Osteoblast (primary cell): ENCODE measurements at places on chromosomes 13 and 19. TPM values are rescaled to one million over a fixed set of nuclear protein-coding genes. Genes with fewer than 3 reads are reported as not detected.
A peak's percentile ranks its signal among the peaks of the same experiment; 100 is the strongest.

DNA sequence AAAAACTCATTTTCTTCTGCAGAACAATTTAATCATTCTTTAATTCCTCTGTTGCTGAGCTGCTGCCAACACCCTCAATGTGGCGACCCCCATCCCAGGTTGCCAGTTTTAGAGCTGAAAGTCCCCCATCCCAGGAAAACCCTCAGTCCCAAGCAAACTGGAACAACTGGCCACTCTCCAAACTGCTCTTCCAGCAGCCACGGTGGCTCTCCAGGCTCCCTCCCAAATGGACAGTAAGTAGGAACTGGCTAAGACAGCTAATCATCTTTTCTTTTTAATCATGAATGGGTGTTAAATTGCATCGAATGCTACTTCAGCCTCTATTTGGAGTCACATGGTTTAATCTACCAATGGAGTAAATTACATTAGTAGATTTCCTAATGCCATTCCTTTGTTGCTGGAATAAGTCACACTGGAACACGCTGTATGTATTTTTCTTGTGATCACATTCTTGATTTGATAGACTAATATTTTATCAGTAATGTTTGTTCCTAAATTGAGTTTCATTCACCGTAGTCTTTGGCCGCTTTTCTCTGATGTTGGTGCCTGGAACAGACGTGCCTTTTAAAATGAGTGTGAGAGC is 33.7 kb upstream of the VSTM2B start:
- no peak for DNase-seq

- no peak for DNase-seq
These were observed 109.0 kb downstream of the LHFPL6 start for GRCh38 chr13:39494006-39494405.

DNA sequence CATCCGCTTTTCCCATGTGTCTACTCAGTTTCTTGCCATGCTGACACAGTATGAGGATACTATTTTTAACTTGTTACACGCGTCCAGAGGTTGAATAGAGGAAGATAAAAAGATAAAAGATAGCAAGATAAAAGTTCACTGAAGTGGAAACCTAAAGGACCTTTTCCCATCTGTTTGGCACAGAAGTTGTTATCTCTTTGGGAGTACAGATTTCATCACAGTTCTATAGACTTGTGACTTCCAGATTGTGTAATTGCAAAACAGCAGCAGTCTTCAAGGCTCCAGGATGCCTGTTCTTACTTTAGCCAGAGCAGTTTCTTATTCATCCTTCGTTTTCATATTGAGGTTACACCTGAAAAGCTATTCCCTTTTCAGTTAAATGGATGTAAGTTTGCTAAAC is 369.2 kb downstream of the GPC5 start:
- no peak for DNase-seq

DNA sequence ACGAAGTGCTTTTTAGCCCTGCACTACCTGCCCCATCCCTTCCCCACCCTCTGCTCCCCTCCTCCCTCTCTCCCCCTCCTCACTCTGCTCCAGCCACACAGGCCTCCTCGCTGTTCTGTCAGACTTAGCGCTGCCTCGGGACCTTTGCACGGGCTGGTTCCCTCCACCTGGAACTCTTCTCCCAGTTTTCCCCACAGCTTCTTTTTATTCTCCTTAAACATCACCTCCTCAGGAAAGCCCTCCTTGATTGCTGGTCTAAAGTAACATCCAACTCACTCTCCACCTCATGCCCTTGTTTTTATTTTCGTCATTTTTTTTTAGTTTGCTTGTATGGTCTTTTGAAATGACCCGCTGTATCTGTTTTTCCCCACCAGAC is 19.6 kb upstream of the ZNRF4 start:
- no peak for DNase-seq

DNA sequence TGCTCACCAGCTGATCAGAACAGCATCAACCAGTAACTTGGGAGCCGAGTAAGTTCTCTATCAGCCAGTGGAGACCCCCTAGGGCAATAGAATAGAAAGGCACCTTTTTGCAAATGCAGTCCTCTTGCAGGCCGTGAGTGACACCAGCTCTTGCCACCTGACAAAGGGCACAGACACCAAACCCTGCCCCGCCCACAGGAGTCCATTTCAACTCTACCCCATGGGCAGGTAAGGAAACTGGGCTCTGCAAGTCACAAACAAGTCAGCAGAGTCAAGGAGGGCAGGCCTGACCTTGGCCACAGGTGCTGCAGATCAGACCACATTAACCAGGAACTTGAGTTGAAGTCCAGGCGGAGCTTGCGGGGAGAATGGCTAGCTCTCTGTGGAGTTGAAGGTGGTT is 77.4 kb upstream of the SPATA13 start:
- DNase-seq = no peak

DNA sequence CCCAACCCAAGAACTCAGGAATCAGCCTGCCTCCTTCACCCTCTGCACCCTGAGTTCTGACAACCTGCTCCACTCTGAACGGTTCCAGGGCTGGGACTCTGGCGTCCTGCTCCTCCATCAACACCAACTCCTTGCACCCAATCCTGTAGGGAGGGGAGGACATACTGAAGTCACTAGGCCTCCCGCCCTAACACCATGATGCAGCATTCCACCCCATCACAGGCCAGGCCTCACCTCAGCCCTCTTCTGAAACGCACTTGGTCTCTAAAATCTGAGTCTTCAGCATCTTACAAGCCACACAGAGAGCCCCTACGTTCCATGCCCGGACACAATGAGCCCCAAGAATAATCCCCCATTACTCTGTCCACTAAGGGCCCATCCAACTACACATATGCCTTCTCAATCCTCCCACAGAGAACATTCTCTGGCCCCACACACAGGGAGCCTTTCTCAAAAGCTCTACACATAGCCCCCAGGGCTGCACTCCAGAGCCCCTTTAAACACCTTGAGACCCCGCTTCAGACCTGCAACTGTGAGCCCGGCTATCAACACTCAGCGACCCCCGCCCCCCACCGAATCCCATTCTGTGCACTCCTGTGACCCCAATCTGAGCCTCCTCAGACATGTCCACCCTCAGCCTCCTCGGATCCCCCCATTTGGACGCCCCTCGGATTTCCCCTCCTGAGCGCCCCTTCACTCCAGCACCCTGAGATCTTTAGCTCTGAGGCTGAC is 567 bp downstream of the ALKBH6 start:
- DNase-seq = peak; percentile 91

DNA sequence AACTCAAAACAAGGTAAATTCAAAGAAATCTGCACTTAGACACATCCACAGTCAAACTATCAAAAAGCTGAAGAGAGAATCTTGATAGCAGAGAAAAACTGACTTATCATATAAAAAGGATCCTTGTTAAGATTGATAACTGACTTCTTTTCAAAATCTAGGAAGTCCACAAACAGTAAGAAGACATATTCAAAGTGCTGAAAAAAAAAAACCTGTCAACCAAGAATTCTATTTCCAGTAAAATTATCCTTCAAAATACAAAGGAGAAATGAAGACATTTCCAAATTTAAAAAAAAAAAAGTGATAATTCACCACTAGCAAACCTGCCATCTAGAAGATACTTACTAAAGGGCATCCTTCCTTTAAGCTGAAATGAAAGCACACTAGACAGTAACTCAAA is 15.0 kb downstream of the VWA8 start:
- no peak for DNase-seq

GRCh38 chr19:11570039-11570462 is 7.4 kb downstream of the ACP5 start:
- DNase-seq = peak; percentile 13

- DNase-seq = peak; percentile 30
These were observed 12.4 kb upstream of the ELAVL1 start for GRCh38 chr19:8017808-8018207.

GRCh38 chr19:56642711-56643459 is at the start of gene SMIM17:
Gene SMIM17, plus strand, starts transcription at chr19:56643159. Its CDS starts 2,509 bp downstream, at chr19:56645668.
- no peak for DNase-seq

DNA sequence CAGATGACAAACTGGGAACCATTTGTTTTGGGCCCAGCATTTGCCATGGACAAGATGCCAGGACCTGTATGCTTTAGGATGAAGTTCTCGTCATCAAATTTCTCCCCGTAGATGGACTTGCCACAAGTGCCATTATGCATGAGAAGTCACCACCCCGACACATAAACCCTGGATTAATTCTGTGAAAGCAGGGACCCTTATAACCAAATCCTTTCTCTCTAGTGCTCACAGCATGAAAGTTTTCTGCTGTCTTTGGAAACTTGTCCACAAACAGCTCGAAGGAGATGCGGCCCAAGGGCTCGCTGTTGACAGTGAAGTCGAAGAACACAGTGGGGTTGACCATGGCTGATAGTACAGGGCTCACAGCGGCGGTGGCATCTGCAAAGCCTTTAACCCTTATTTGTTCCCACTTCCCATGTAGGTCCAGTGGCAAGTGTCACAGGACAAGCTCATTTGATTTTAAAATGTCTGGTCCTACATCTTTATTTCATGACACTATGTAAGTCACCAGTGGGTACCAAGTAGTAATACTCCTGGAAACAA is 75.2 kb upstream of the MIR17HG start:
- DNase-seq = no peak

DNA sequence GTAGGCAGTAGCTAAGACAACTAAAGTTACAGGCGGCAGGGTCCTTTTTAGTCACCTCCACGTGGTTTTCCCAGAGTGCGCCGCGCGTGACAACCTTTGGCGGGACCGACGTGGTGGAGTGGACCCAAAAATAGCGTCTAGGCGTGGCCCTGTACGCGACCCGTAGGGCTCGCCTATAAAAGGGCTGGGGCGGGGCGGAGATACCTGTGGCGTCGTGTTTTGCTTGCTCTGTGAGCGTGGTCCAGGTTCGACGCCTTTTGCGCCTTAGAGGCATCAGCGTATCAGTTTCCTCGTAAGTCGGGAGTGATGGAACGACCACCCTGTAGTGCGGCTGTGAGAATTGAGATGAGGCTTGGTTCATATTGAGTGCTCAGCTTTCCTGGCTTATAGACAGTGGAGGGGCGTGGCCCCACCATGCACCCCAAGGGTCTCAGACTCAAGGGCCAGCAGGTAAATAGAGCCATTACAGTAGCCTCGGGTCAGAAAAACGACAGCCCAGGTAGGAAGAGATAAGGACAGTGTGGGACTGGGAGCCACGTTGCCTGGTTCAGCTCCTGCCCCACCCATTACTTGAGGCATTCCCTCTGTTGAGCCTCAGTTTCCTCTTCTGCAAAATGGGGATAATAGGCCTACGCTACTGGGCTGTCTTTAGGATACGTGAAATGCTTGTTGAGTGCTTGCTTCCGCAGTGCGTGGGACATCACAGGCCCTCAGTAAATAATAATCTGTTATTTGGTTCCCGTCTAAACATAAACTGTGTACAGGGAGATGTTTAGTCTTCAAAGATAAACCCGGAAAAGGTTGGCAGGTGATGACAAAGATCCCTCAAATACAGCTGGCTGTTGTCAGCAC is 693 bp upstream of the TMED1 start:
- DNase-seq = peak; percentile 86

DNA sequence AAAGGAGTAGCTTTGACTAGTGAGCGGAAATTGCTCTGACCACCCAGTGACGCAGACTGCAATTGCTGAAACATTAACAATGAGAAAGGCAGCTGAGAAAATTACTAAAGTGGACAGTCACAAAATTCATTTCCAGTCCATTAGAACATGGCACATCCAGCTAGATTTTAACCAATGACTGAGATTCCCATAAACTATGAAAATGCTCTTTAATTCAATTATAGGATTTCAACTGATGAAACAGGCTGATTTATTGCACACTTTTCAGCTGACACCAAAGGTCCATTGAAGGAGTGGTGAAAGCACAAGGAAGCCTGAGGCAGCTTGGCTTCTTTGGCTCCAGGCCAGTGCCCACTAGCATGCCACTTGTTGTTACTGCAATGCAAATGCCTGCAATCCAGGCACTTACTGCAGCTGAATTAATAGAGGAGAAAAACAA is 933.4 kb downstream of the SLITRK6 start:
- no peak for DNase-seq

DNA sequence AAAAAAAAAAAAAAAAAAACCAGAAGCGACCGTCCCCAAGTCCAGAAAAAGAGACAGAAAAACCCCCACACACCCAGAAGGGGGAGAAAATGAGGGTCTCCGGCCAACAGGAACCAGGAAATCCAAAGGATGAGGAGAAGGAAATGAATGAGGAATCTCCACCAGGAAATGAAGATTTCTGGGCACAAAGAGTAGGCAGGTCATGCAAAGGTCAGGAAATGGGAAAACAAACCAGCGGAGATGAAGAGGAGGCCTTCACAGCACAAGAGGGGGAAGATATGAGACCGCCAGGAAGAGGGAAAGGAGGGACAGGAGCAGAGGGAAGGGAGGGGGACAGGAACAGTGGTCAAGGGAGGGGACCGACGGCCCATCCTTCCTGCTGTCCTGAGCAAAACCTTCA is 5.8 kb downstream of the TEAD2 start:
- peak; percentile 30 for DNase-seq

Gene PRX
- total RNA-seq = 2.7 and 3.3 TPM in 2 replicates

Gene NLRP5
- not detected in 2 replicates for total RNA-seq

Gene NTF4
- total RNA-seq = not detected in 2 replicates
